ENCODE measurements at places on chromosomes 5 and 9.

DNA sequence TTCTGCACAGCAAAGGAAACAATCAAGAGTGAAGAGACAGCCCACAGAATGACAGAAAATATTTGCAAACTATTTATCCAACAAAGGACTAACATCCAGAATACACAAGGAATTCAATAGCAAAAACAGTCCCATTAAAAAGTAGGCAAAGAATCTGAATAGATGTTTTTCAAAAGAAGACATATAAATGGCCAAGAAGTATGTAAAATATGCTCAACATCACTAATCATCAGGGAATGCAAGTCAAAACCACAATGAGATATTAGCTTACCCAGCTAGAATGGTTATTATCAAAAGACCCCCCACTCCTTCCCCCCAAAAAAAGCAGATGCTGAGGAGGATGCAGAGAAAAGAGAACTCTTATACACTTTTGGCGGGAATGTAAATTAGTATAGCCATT is 13.4 kb upstream of the OR13C8 start:
- DNase-seq: no peak

DNA sequence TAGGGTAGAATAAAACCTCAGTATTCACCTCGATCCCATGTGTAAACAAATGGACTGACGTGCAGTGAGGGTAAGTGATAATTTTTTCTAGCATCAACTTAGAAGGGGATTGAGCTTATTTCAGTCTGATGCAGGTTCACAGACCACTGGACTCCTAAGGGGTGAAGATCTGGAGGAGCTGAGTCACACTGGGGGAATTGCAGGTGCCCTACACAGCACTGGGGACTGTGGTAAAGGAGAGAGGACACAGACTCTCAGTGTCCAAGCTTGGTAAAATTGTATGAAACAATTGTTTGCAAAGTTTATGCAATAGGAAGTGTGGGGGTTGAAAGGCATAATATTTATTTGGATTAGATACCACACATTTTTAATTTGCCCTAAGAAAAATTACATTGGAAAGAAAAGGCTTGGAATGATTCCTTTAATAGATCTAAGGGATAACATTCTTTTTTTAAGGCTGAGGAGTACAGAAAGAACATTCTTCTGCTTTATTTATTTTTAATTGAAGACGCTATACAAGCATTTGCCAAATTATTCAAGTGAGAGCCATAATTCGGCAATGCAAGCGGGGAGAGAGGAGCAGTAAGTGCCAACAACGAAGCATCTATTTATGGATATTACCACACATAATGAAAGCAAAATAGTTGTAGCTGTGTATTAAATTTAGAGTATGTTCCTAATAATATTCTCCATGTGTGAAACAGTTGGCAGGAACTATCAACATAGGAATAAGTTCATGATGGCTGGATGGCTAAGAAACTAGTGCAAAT is 766.9 kb upstream of the ADAMTS16 start:
- DNase-seq: peak; percentile 23

DNA sequence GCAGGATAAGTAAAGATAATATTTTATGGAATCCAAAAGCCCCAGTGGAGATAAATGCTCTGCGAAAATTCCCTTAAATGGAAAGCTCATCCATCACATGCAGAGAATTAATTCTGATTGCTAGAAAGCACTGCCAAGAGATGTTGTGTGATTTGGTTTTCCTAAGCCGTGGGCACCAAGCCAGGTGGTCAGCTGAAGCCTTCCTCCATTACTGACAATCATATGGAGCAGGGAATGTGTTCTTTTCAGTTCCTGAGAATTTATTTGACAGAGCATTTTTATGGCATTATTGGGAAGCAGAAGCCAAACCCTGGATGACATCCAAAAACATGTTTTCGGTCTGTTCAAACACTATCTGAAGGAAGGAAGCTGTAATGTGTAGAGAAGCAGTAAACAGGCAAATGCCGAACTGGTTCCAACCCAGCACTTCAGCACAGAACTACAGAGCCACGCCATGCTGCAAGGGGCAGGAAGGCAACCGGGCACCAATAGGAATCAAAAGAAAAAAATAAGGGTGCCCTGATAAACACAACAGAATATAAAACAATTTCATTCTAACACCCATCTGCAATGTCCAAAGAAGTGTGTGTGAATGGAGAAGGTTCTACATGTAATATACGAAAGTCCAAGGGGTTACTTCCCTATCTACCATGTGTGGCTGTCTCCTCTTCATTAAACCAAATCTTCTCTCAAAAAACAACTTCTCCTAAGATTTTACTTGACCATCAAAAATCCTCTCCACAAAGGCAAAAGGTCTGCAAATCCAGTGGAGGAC is 12.3 kb downstream of the ARSB start:
- no peak for DNase-seq

DNA sequence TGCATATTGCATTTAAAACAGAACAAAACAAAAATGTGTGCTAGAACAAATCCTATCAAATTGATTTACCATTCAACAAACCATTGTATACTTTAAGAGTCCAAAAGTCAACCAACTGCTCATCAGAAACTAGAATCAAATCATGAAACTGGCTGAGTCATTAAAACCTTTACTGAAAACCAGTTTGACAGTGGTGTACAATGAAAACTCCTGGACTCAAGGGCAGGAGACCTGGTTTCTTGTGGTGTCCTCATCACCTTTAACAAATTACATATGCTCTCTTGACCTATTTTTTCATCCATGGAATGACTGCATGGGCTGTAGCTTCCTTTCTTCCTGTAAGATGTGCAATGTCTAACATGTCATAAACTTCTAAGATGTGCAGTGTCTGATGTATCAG is 315.3 kb upstream of the SLC30A5 start:
- DNase-seq: no peak

DNA sequence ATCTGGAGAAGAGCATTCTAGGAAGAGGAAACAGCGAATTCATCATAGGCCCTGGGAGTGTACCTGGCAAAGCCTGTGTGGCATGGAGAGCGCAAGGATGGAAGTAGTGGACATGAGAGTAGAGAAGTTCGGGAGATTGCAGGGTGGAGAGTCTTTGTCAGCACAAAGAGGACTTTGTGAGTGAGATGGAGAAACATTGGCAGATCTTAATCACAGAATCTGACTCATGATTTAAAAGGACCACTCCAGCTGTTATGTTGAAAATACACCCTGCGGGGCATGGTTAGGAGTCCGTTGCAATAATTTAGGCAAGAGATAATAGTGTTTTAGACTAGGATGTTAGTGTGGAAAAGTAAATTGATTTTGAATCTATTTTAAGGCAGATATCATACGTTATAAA is 116.9 kb downstream of the HACD4 start:
- DNase-seq: peak; percentile 35

- DNase-seq: no peak
Measured at GRCh38 chr5:140182803-140183367, 7.9 kb downstream of the CYSTM1 start.

GRCh38 chr5:135326296-135327254 is 72.5 kb downstream of the MACROH2A1 start:
- DNase-seq: no peak

GRCh38 chr5:134708301-134708700 is 30.0 kb upstream of the CAMLG start:
- no peak for DNase-seq

DNA sequence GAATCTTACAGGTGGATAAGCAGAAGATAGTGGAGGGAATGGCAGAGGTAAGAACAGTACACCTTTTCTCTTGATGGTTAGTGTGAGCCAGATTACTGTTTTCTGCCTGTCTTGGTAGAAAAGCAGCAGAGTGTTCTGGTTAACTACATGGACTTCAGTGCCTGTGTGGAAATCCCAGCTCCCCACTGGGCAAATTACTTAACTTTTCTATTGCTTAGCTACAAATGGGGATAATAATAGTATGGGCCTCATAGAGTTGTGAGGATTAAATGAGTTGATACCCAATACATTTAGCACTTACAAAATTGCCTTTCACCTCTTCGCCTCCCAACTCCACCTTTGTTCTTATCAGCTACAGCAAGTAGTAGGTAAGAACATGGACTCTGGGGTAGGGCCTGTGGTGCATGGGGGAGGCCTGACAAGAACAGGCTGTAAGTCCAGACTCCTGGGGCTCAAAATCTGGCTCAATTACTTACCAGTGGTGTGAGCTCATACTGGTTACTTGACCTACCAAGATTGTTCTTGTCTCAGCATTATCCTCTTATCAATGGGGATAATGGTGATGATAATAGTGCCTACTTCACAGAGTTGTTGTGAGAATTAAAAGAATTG is 125.1 kb downstream of the LIFR start:
- DNase-seq: no peak

GRCh38 chr9:36336131-36336907 is 63.8 kb downstream of the RNF38 start:
- DNase-seq: no peak

- DNase-seq: no peak
Measured at GRCh38 chr5:162230348-162230747, 162.8 kb downstream of the GABRG2 start.

DNA sequence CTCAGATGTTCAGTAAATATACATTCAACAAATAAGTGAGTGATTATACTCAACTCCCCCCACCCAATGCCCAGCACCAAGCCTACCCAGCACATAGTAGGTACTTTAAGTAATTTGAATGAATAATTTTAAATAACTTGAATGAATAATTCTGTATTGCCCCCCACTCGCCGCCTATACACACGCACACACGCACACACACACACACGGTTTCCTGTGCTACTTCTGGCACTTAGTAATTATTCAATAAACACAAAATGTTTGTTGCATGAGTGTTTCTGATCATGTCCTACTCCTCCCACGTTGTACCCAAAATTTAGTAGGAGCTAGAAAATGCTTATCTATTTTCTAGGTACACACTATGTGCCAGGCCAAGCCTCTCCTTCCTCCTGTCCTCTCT is 16.2 kb downstream of the PCDH12 start:
- no peak for DNase-seq

GRCh38 chr5:147613359-147613758 is 103.5 kb upstream of the DPYSL3 start:
- DNase-seq: no peak

DNA sequence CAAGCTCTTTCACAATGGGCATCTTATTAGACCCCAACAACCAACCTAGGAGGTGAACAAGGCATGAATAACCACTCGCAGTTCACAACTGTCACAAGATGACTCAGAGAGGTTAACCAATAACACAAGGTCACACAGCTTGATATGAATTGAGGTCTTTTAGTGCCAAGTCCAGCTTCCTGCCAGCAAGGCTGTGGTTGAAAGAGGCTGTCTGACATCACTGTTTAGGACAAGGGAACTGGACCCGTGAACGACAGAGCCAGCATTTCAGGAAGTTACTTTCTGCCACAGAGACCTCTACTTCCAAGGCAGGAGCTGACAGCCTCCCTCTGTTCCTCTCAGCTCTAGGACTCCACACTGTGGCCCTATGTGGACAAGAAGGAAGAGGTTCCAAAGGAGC is 53.4 kb upstream of the ALDH1B1 start:
- no peak for DNase-seq

GRCh38 chr5:132019857-132020555 is 8.5 kb upstream of the ACSL6 start:
- DNase-seq: no peak

DNA sequence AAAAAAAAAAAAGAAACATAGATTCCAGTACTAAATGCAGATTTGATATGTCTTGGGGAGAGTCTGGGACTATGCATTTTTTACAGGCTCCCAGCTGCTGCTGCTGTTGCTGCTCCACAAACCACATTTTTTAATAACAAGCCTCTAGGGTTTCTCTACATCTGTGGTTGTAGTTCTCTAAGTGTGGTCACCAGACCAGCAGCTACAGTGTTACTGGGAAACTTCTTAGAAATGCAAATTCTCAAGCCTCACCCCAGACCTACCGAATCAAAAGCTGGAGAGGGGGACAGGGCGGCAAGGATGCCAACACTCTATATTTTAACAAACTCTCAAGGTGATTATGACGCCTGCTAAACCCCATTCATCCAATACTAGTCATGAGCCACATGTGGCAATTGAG is 293.4 kb upstream of the PTGER4 start:
- no peak for DNase-seq

DNA sequence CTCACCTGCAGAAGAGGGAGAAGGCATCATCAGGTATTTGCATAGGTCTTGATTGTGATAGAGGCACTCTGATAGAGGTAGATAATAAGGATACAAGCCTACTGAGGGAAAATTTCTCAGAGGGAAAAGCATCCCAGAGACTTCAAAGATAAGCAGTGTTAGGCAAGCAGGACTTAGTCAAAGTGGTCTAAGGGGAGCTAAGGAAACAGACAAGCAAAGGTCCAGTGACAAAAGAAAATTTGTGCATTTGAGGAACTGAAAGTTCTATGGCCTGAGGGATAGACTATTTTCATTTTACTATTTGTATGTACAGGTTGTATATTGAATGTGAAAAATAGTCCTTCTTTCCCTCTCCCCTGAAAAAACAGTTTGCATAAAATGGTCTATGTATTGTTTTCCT is 27.4 kb downstream of the OXCT1 start:
- DNase-seq: no peak

DNA sequence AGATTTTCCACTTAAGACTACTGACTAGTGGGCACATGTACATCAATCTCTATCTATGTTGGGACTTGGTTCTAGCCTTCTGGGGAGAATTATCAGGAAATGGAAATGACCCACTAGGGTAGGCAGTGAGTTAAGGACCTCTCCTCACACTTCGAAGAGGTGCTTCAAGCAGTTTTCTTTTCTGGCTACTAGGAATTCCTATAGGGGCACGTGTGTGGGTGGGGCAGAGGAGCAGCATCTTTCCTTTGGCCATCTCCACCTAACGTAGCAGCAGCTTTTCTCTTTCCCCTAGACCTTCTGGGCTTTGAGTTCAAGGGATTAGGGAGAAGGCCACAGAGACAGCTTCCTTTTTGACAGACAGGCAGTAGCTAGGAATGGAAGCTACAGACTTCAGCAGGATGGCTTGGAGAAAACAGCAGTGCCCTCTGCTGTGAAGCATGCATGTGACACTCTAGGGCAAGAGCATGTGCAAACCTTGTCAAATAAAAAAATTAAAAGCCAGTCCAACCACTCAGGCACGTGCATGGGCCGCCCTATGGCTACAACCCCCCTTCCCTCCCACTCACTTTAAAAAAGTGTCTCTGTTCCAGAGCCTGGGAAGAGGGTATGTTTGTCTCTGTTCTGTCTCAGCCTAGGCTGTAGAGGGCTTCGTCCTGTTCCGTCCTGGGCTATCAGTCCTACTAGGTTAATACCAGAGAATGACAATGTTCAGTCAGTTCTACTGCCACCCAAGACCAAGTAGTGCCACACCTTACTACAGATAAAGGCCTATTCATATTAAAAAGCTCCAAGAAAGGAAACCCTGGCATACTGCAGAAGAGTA is 8.7 kb upstream of the GFRA3 start:
- DNase-seq: peak; percentile 66

- DNase-seq: no peak
Measured at GRCh38 chr5:111221139-111221538, 3.0 kb upstream of the CAMK4 start.

DNA sequence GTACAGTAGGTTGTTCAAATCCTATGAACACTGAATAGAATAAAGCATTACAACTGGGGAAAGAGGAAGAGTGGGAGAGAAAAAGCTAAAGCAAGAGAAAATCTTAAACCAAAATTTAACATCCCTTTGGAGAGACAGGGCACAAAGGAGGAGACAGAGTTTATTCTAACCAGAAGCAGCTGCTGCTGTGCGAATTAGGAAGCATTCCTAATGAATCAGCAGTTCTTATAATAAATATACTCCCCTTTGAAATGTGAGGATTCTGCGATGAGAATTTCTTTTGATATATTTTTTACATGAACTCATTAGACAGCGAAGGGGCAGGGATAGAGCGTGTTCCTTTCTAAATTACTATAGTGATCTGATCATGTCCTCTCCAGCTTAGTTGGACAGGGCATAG is 233.4 kb downstream of the DENND1A start:
- DNase-seq: no peak

Measured in COLO829 (cell line).